ENCODE measurements at places on chromosomes 7 and 10. TPM values are rescaled to one million over a fixed set of nuclear protein-coding genes. Genes with fewer than 3 reads are reported as not detected.

DNA sequence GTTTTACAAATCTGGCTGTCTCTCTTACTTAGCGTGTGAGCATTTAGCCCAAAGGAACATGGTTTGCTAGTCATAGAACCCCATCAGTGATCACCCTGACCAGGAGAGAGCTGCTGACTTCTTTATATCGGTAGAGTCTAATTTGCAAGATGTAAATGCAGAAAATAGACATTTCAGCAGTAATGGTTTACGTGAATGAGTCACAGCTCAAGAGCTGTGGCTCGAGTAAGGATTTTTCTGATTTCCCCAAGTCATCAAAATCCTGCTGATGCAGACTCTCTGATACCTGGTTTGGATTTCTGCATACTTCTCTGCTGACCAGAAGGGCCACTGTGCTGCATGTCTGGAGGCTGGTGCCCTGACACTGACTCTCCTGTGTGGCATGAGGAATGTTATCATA, 25.7 kb downstream of the NUB1 start:
- no peak overlapping the region for H3K27ac ChIP-seq
- no peak for DNase-seq
- no peaks in the 10 kb centered on the region for H3K27me3 ChIP-seq

The GRB10 gene
- 58.6 TPM for total RNA-seq

The ADARB2 gene
- 1.2 TPM for total RNA-seq

DNA sequence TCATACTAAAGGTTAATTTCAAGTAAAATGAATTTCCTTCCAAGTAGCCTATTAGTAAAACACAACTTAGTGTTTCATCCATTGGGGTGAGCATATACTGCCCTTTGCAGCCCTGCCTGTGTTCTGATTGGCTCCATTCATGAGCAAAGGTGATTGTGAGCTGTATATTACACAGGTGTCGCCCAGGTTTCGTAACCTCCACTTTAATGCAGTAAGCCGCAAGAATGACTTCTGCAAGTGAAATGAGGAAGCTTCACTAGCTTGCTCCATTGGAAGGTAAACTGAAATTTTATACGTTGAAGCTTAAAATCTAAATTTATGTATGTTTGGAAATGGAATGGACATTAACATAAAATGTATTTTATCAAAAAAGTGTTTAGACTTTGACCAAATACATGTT, 24.4 kb downstream of the MTURN start:
- peaks cover 21% of the 10 kb centered on the region for H3K4me1 ChIP-seq
- H3K27me3 ChIP-seq, result no peaks in the 10 kb centered on the region
- H3K36me3 ChIP-seq, result no peaks in the 10 kb centered on the region
- no peak overlapping the region for H3K4me3 ChIP-seq

- H3K36me3 ChIP-seq, result no peaks in the 10 kb centered on the region
- DNase-seq, result no peak
- H3K4me3 ChIP-seq, result no peak overlapping the region
- H3K4me1 ChIP-seq, result peaks cover 6% of the 10 kb centered on the region
- no peak overlapping the region for H3K27ac ChIP-seq
Measured at GRCh38 chr7:44149571-44150465, 8.7 kb upstream of the MYL7 start.

The IFIT2 gene
- 47.2 TPM for total RNA-seq

The ZWINT gene
- total RNA-seq, result 3.2 TPM

The ADIRF gene
- total RNA-seq, result 155 TPM

The CPA5 gene
- not detected for total RNA-seq

- no peaks in the 10 kb centered on the region for H3K36me3 ChIP-seq
- no peak overlapping the region for H3K27ac ChIP-seq
- no peaks in the 10 kb centered on the region for H3K27me3 ChIP-seq
Measured at GRCh38 chr10:66882271-66882670, 43.6 kb upstream of the LRRTM3 start.

DNA sequence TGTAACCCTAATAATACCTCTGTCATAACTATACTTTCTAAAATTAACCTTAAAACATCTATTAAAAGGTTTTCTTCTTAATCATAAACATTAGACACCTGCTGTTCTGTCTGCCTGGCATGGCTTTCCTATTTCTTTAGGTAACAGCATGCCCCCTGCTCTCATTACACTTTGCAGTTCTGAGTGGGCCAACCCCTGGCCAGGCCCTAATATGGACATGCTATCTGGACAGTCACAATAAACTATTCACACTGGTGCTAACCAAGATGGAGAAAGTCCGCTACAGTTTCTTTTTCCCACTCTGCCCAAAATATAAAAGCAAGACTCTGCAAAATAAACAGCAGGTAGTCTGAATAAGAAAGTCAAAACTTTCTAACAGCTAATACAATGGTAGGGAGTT, 84.0 kb downstream of the ELAPOR2 start:
- no peak overlapping the region for H3K4me3 ChIP-seq
- no peaks in the 10 kb centered on the region for H3K27me3 ChIP-seq
- H3K36me3 ChIP-seq, result no peaks in the 10 kb centered on the region
- no peak for DNase-seq

The C10orf143 gene
- total RNA-seq, result 3.4 TPM

Data from upper lobe of right lung (tissue), 1 donor.